ENCODE measurements at places on chromosomes 11 and 22.

DNA sequence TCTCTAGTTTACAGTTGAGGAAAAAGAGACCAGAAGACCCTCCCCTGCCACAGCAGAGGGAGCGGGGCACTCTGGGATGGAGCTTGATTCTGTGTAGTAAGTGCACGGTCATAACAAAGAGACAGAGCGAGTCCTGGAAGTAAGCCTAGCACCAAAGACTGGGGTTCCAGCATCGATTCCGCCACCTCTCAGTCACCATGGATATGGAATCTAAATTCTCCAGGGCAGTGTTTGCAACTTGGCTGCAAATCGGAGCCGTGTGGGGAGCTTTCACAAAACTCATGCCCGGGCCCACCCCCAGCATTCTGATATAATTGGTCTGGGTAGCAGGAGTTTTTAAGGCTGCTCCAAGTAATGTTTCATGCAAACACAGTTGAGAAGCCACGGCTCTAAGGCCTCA is 129.5 kb upstream of the OPCML start:
- no peak for DNase-seq

DNA sequence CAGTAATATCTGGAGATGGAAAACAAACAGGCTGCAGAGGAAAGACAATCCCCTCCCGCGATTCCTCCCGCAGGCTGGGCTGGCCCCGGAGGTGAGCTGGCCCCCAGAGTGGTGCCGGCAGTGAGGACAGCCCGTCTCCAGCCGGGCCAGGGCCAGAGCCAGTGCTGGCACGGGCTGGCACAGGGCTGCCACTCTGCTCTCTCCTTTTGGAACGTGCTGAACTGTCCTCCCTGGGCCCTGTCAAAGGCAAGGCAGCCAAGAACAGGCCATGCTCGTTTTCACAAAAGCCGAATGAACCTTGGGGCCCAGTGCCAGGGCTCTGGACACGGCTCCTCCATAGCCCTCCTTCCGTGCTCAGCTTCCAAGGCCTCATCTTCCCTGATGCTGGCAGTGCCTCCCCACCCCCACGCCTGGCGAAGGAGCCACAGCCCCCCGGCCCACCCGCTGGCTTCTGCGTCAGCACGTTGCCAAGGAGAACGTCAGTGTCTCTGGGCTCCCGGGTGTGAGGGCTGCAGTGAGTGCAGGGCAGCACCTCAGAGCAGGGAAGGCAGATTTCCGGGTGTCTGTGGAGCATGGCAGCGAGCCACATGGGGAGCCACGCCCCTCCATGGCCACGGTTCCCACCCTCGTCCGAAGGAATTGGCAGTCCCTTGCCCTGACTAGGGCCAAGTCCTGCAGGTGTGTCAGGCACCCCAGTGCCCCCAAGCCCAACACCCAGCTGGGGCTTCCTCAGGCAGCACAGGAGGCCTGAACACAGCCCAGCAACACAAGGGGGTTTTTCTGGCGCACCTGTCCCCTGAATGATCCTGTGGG is 28.6 kb downstream of the GNAZ start:
- DNase-seq, result no peak

DNA sequence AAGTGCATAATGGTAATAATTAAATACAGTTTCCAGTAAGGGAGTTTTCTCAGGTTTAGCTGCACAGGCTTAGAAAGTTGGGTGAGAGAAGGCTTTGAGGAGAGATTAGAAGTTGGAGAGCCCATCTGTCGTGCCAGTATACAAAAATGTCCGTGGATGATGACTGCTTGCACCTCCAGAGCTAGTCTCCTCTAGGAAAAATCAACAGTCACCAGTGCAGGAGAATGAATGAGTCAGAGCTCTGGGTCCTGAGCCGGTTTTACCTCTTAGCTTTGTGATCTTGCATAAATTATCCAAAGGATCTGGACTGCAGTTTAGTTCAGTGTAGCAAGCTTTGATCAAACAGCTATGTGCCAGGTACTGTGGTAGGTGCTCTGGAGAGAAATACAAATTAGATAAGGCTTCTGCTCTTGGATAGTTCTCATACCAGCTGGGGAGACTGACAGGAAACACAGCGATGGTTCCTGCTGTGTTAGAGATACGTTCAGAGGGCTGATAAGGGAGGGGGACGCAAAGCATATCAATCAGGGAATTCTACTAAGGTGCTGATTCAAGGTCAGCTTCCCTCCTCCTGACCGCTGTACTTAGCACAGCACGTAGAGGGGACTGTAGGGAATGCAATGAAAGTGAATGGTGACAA is 125.9 kb downstream of the TEAD1 start:
- DNase-seq, result no peak

GRCh38 chr11:116577273-116577672 is 195.5 kb downstream of the BUD13 start:
- DNase-seq, result no peak

DNA sequence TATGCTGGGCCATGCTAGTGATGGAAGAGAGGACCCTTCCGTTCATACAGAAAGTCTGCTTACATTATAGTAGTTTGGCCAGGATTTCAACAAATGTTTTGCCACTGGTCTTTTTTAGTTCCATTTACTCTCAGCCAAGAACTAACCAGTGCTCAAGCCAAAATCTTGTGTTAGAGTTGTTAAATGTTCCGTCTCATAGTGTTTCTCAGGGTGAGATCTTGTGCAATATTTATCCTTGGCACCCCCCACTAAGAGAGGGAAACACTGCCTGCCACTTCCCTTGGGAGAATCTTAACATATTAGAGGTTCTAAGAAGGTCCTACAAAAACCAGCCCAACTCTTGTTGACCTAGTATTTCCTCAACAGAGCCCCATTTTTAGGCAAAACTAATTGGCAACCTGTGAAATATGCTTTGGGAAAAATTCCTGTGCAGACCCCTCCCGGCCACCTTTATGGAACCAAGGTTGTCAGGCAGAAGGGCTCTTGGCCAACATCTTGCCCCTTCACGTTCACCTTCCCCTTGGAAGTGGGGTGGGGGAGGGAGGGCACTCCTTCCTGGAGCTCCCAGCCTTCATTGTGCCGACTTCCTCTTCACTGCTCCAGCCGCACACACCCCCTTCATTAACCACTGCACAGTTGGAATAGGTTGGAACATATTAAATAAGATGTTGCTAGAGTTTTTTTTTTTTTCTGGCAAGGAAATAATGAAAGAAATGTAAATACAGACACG is 173.2 kb upstream of the SORL1-AS1 start:
- DNase-seq, result no peak

- no peak for DNase-seq
Measured at GRCh38 chr11:13338427-13339069, 61.0 kb downstream of the BMAL1 start.

DNA sequence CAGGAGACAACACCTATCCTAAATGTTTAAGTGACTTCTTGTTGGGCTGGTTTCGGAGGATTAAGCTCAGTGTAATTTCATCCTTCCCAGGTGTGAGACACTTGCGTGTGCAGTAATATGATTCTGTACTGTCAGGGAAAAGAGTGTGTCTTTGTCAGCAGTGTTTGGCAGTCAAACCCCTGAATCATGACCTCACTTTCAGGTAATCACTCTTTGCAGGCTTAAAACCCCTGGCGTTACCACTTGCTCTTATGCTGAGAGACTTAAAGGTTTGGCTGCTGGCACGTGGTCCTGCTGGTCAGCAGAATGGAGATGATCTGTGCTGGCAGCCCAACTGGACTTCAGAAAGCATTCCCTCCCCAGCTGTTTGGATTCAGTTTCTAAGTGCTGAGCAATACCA is 56.1 kb downstream of the APIP start:
- no peak for DNase-seq

- DNase-seq, result no peak
Measured at GRCh38 chr11:69250186-69251056, 43.5 kb upstream of the MYEOV start.

DNA sequence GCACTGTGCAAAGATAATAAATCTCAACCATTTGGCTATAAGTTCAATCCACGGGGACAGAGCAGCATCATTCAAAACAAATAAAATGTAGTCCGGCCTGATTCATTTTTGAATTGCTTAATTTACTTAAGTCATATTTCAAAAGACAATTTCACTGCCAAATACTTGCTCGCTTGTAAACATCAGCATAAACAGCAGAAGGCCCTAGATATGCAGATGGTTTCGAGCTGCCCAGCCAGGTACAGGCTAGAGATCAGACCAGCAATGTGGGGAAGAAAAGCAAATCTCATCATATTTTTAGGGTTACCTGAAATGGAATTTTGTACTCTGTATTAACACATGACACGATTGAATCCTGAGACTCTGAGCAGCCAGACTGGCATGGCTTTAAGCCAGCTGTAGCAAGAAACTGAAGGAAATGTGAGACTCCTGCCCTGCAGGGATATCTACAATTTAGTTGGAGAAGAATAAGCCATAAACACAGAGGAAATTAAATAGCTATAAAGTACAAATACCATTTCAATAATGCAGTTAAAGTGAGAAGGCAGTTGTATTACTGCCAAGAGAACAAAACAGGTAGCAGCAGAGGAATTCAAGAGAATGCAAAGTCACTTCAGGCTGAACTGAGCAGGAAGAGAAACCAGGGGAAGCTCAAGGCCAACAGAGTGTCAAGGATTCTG is 440.3 kb downstream of the ETS1 start:
- no peak for DNase-seq

- DNase-seq, result no peak
Measured at GRCh38 chr11:4763096-4763495, 6.6 kb downstream of the OR51F1 start.

GRCh38 chr11:43708776-43709175 is 28.2 kb downstream of the HSD17B12 start:
- no peak for DNase-seq

DNA sequence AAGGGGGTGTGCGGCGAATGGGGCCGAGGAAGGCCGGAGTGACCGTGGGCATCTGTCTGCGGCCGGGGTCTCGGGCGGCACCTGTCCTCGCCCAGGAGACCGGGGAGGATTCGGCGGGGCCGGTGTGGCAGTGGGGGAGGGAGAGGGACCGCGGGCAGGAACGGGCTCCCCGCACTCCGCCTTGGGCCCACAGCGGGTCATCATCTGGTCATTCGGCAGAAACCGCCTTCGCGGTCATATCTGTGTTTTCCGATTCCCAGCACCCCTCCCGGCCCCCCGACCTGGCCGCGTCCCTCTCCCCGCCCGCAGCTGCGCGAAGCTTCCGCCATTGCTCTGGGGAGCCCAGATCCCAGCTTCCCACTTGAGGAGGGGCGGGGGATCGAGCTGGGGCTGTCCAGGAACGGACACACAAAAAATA is 824 bp upstream of the CBX6 start:
- peak; percentile 41 for DNase-seq

GRCh38 chr11:68468217-68468828 is 7.8 kb downstream of the PPP6R3 start:
- DNase-seq, result no peak

All from CD4-positive, alpha-beta T cell (primary cell).